ENCODE measurements at places on chromosomes 3 and 15. TPM values are rescaled to one million over a fixed set of nuclear protein-coding genes. Genes with fewer than 3 reads are reported as not detected.

Gene SLC7A14
- total RNA-seq: not detected

Gene OCA2
- total RNA-seq: not detected

- no peak for DNase-seq
Observed at GRCh38 chr3:158739078-158739477, 6.8 kb upstream of the RARRES1 start.

Gene LHFPL4
- total RNA-seq: not detected

GRCh38 chr3:157073810-157074209 is 86.1 kb downstream of the CCNL1 start:
- no peak for DNase-seq

DNA sequence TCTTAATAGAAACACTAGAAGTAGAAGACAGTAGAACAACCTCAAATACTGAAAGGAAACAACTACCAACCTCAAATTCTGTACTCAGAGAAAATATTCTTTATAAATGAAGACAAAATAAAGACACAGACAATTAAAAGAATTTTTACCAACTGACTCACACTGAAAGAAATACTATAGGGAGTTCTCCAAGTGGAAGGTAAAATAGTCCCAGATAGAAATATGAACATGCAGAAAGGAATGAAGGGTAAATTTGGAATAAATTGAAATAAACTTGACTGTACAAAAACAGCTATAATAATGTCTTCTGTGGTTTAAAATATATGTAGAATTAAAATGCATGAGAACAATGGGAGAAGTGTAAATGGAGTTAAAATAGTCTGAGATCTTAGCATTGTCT is 36.7 kb upstream of the CCDC174 start:
- no peak for DNase-seq

Gene CACNA2D2
- 0.80 TPM for total RNA-seq

Gene LTK
- not detected for total RNA-seq

DNA sequence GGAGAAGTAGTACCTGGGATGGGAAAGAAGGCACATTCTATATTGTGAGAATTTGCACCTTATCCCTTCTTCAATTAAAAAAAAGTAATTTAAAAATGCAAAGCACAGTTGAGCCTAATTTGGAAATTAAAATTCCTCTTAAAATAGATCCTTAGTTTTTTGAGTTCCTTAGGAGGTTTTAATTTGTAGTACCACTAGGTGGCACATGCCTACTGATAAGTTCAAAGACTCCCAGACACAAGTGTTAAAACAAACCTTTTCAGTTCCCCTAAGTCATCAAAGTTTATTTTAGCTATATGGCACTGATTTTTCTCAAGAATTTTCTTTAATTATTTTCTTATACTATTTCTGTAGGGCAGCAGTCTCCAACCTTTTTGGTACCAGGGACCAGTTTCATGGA is 127.6 kb upstream of the AZI2 start:
- DNase-seq: no peak

Measured in activated naive CD8-positive, alpha-beta T cell treated with anti-CD3 and anti-CD28 coated beads for 36 hours (primary cell).